Aorta (tissue), 5 donors: ENCODE measurements at places on chromosomes 2 and 18. TPM values are rescaled to one million over a fixed set of nuclear protein-coding genes. Genes with fewer than 3 reads are reported as not detected.

Gene SRD5A2
- polyA plus RNA-seq, result not detected

Gene ABHD1
- 0.08 TPM for polyA plus RNA-seq

Gene TANK
- 33.1 TPM for polyA plus RNA-seq

Gene CXCR4
- polyA plus RNA-seq, result 0.97 TPM

Gene DOK6
- 1.2 TPM for polyA plus RNA-seq

Gene CDK5R2
- not detected for polyA plus RNA-seq

Gene DUSP19
- 3.4 TPM for polyA plus RNA-seq

Gene CDK15
- 3.0 TPM for polyA plus RNA-seq

Gene ATG4B
- polyA plus RNA-seq, result 30.4 TPM

Gene EGR4
- polyA plus RNA-seq, result not detected

Gene RAB6D
- not detected for polyA plus RNA-seq

Gene LBX2
- polyA plus RNA-seq, result 1.7 TPM

Gene ZSWIM2
- not detected for polyA plus RNA-seq

Gene MYL1
- not detected for polyA plus RNA-seq

Gene GKN2
- 1.5 TPM for polyA plus RNA-seq

Gene MREG
- 0.31 TPM for polyA plus RNA-seq

Gene MBP
- polyA plus RNA-seq, result 9.4 TPM

Gene SLC9A4
- polyA plus RNA-seq, result not detected

Gene COL4A3
- polyA plus RNA-seq, result 22.7 TPM

Gene ABCB11
- polyA plus RNA-seq, result not detected

Gene PRKCE
- polyA plus RNA-seq, result 1.5 TPM

Gene DSG4
- not detected for polyA plus RNA-seq

Gene PRKAG3
- 0.20 TPM for polyA plus RNA-seq

Gene B4GALT6
- polyA plus RNA-seq, result 2.4 TPM

Gene EMILIN2
- 4.6 TPM for polyA plus RNA-seq

Gene FNDC4
- polyA plus RNA-seq, result 39.0 TPM

Gene RBM44
- 1.4 TPM for polyA plus RNA-seq

Gene ABHD3
- polyA plus RNA-seq, result 7.6 TPM

Gene AQP12A
- polyA plus RNA-seq, result not detected

Gene CDH19
- 0.97 TPM for polyA plus RNA-seq
